ENCODE measurements at places on chromosomes 5 and 9. TPM values are rescaled to one million over a fixed set of nuclear protein-coding genes. Genes with fewer than 3 reads are reported as not detected.

PTGES gene
- total RNA-seq, result 1.1 TPM

CSNK1G3 gene
- 28.9 TPM for total RNA-seq

TMEM141 gene
- 123 TPM for total RNA-seq

DNA sequence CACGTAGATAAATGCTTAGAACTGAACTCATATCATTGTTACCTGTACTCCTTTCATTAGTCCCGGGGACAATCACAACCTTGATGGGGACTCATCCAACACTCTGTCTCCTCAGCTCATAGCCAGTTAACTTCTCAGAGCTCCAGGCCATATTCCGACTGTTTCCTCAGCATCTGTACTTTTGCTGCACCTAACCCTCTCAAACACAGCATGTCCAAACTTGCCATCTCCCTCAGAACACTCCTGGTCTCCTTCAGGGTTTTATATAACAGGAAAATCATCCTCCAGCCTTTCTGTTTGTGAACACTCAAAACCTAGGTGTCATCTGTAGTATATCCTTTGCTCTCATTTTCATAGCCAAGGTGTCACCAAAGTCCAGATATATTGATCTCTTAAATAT is 150.5 kb downstream of the CDH6 start:
- no peak for DNase-seq

DNA sequence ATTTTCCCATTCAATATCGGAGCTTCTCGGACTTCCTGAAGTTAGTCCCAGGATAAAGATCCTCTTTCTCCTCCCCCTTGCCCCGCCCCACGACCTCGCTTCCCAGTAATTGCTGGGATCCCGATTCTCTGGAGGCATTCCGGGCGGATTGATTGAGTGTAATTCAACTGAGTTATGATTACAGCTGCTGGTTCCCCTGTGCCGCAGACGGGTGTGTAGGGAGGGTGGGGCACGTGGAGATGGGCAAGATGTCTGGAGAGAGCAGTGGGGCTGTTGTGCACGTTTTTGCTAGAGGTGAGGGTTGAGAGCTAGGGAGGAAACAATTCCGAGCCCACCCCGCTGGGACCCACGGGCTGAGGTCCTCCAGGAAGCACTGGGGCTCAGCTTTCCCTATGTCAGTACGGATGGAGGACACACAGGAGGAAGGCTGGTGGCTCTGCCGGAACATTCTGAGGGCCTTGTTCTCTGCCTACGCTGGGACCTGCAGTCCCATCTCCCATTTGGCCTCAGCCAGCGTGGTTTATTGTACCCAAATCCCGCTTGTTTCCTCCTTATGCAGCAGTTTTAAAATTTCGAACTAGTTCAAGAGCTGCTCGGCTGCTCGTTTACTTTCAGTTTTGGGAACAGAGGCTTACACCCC is 2.4 kb upstream of the DMRT2 start:
- no peak for DNase-seq

GRCh38 chr5:132886064-132886823 is 12.8 kb downstream of the LEAP2 start:
- no peak for DNase-seq

TMEM8B gene
- total RNA-seq, result 10.3 TPM

KCNN2 gene
- 12.6 TPM for total RNA-seq

NAIP gene
- 6.9 TPM for total RNA-seq

ARHGEF39 gene
- 0.44 TPM for total RNA-seq

GRCh38 chr5:154253807-154254206 is 63.3 kb downstream of the GALNT10 start:
- DNase-seq, result no peak

DNA sequence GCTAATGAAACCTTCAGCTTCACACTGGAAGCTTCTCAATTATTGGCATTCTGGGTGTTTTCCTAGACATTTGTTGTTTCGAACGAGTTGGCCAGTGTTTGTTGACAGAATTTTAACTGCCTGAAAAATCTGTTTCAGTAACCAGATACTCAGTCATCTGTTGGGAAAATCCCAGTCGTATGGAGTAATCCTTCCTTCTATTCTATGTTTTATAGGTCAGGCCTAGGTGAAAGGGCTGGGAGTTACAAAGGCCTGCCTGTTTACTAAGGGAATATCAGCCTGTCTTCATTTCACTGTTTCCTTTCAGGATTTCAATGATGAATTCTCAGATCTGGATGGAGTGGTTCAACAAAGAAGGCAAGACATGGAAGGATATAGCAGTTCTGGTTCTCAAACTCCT is 59.9 kb downstream of the GRAMD2B start:
- no peak for DNase-seq

- DNase-seq, result peak; percentile 89
These were observed 21.0 kb upstream of the SCGB3A2 start for GRCh38 chr5:147857302-147858129.

DNA sequence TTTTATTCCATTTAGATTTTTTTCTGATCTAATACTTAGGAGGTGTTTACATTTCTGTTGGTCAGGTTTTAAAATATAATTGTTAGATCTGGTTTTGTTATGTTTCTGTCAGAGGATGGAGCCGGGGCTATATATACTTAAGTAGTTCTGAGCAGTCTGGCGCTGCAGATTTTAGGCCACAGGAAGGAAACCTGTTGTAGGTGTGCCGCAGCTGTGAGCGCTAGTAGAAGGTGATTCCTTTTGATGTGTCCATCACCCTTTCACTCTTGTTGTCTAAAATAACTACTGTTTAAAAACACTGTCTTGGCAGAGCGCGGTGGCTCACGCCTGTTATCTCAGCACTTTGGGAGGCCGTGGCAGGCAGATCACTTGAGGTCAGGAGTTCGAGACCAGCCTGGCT is 17.0 kb downstream of the ZBTB34 start:
- no peak for DNase-seq

MAMDC2 gene
- total RNA-seq, result 32.5 TPM

- no peak for DNase-seq
These were observed 852 bp downstream of the ZNF354C start for GRCh38 chr5:179061025-179061424.

DNA sequence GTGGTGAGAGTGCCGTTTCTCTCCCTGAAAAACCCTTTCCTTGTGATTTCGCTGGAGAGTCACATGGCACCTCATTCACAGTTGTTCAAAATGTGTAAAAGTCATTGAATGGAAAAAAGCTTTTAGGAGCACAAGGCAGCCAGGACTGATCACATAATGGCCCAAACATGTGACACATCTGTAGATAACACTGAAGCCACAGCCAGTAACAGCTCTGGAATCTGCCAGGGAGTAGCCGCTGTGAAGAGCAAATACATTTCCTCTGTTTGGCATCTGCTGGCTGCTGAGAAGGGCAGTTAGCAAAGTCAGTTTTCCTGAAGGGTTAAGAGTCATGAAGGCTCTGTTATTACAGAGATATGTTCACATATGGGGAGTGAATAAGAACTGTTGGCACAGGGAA is 271.8 kb downstream of the NNT start:
- no peak for DNase-seq

GRCh38 chr9:98610711-98611110 is 98.0 kb downstream of the GABBR2 start:
- DNase-seq, result no peak

TPD52L3 gene
- not detected for total RNA-seq

- DNase-seq, result no peak
These were observed 8.4 kb upstream of the PSD2 start for GRCh38 chr5:139787257-139787567.

DNA sequence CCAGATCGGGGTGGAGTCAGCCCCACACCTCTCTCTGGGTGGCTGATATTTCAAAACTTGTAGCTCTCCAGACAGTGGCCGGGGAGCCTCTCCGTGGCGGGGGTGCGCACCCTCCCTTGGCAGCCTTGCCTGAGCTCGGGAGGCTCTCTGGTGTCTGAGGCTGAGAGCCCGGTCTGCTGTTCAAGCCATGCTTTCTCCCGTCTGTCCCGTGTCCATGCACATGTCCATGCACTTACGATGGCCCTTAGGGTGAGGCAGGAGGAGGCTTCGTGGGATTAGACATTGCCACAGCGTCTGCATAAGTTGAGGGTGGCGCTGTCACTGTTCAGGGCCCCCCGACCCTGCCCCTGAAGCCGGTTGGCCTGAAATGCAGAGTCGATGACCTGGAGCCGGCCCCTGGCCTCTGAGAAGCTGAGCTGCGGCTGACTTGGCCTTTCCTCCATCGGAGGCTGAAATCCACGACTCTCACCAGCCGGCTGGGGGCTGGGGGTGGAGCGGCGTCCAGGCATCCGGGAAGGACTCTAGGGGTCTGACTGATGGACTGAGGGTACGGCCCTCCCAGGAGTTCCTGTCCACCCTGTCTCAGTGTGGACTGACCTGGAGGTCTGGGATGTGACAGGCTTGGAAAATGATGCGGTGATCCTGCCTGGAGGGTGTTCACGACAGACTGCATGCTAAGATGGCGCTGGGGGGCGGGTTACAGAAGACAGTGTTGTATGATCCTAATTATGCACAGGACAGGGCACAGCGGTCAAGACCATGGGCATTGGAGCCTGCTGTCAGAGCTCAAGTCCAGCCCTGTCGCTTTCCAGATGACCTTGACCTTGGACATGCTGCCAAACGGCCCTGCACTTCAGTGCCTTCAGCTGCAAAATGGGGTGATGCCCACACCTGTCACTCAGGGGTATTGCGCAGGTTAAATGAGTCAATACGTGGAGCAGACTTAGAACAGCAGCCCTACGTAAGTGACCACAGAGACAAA is 18.3 kb upstream of the SLC2A6 start:
- no peak for DNase-seq

CIZ1 gene
- total RNA-seq, result 41.6 TPM

DOLPP1 gene
- 4.8 TPM for total RNA-seq

- no peak for DNase-seq
These were observed 772.7 kb downstream of the BRINP1 start for GRCh38 chr9:118596374-118597015.

DNA sequence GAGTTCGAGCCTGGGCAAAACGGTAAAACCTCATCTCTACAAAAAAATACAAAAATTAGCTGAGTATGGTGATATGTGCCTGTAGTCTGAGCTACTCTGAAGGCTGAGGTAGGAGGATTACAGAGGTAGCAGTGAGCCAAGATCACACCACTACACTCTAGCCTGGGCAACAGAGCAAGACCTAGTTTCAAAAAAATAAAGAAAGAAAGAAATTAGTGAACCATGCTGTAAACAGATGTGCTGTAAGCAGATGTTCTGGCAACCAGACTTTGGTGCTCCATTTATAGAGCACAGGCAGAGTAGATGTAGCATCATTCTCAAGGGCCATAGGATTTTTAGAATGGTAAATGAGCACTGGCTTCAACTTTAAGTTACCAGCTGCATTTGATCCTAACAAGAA is 115.4 kb downstream of the ST8SIA4 start:
- DNase-seq, result no peak

GRCh38 chr5:178241688-178242231 is 9.2 kb upstream of the PHYKPL start:
- no peak for DNase-seq

DNA sequence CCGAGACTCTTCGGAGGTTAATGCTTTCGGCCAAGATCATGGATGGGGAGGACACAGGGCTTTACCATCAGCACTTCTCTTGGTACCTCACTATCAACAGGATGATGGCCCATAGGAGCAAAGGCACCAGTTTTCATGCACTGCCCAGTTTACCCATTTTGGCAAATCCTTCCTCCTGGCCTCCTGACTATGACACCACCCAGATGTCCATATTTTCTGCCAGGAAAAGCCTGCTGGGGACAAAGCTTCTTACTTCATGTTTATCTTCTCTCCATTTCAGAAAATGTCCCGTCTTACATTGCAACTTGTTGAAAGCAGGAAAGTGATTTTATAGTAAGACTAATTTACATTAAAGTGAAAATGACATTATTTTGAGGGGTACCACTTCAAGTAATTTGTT is 61.4 kb upstream of the GAS1 start:
- no peak for DNase-seq

DNA sequence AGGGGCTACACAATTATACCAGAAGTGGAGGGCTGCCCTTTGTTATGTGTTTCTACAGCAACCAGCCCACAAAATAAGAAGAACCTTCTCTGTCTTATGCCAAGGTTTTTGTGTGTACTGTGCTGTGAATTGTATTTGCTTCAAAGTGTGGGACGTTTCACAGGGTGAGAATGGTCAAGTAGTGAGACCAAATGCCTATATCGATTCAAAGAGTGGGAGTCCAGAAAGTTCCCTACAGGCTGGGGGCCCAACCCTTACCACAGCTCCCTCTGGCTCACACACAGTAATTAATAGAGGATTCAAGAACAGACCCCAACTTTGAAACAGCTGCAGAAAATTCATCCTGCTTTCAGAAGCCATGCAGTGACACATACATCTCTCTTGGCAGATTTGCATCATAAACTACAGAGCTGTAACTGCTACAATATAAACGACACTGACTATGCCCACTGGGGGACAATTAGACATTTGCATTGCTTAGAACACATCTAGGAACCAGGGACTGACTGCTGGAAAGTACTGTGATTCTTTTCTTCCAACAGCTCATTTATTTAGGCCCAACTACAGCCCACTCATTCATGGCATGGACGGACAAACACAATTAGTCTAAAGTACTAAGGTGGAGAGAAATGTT is 12.8 kb downstream of the ENC1 start:
- no peak for DNase-seq

- DNase-seq, result no peak
These were observed 9.5 kb upstream of the BARX1 start for GRCh38 chr9:93964685-93965084.

SCAMP1 gene
- 39.3 TPM for total RNA-seq

SIT1 gene
- total RNA-seq, result not detected

GRCh38 chr5:33527696-33528095 is 86.9 kb downstream of the TARS1 start:
- no peak for DNase-seq

SH3RF2 gene
- 272 TPM for total RNA-seq

DNA sequence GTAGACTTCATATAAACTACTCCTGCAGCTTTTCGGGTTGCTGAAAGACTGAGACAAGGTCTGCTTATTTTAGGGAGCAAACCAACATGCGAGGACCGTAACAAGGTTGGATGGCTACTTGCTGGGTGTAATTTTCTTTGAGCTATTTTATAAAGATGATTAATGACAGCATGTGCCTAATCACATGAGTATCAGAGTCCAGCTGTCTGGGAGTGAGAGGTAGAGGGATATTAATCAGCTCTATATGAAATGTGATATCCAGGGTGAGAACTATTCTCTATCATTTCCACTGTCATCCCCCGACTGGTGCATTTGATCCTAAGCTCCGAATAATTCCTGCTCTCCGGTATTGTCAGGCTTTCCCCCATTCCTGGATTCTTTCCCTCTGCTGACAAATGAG is 193.8 kb upstream of the HMHB1 start:
- DNase-seq, result no peak

GRCh38 chr9:96062854-96063253 is 187.4 kb downstream of the ERCC6L2 start:
- no peak for DNase-seq

DNA sequence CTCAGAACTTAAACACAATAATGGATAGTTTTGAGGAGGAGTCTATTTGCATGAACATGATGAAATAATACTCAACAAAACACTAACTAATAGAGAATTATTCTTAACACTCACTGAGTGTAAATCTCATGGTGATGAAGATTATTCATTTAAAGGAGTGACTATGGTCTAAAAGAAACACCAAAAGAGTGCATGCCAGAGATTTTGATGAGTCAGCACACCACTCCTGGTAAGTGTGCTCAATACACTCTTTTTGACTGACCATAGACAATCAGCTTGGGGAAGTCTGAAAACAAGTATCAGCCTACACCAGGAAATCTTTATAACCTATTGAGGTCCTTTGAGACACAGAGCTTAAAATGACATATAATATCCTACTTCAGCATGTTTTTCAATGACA is 6.8 kb upstream of the FST start:
- no peak for DNase-seq

LSM11 gene
- 2.4 TPM for total RNA-seq

SHISAL2B gene
- not detected for total RNA-seq

ATP10B gene
- total RNA-seq, result 0.47 TPM
